ENCODE measurements at places on chromosomes 4 and X.

DNA sequence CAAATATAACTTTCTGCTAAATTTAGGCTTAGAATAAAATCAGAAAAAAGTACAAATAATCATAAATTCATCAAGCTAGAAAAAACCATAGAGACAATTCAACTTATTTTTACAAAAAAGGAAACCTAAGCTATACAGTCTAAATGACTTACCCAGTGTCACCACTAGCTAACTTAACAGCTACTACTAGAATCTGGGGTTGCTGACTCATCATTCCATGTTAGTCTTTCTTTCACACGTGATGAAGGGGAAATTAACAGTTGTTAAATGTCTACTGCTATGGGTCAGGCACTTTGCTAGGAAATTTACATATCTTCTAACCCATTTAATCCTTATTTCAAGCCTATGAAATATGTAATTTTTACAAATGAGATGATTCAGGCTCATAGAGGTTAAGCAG, 349.3 kb upstream of the GALNT7 start:
- no peak for DNase-seq

- no peak for DNase-seq
Measured at GRCh38 chr4:78057135-78057599, at the start of gene FRAS1. Gene FRAS1, plus strand, starts transcription at chr4:78057323. Its CDS starts 687 bp downstream, at chr4:78058010.

GRCh38 chrX:7606039-7606652, 236.8 kb upstream of the VCX start:
- DNase-seq: no peak

GRCh38 chr4:86961605-86962295, 26.9 kb downstream of the AFF1 start:
- DNase-seq: no peak

DNA sequence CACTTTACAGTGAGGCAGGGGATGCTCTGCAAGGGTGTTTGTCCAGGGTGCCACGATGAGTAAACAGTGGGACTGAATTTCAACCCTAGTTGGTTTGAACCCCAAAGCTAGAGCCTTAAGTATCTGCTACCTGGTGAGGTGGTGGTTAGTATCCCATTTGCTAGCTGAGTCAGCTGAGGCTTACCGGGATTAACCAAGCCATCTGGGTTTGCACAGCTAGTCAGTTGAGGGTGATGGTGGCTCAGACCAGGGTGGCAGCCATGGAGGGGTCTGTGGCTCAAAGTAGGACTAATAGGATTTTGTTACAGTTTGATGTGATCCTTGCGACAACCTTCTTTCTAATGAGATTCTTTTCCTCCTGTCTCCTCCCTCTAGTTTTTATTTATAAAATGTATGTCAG, 1.9 kb downstream of the EVC start:
- DNase-seq: no peak

GRCh38 chrX:9765737-9766097, at the start of gene GPR143:
Gene GPR143, minus strand, starts transcription at chrX:9765847. Its CDS starts 30 bp downstream, at chrX:9765817.
- DNase-seq: no peak

DNA sequence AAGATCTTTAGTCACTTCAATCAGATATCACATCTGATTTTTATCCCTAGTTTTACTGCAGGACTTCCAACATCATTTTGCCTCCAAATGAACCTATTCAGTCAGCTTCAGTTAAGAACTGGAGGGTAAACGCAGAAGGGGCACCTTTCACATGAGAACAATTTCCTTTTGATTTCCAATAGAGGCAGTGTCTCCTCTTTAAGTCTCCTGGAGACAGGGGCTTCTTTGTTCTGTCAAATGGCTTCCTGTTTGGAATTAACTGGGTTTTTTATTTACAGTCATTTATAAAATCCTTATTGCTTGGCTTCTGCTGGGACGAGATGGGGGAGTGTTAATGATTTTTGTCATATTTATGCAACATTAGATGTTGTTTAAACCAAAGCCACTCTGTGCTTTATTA, 164.0 kb downstream of the STK32B start:
- no peak for DNase-seq

DNA sequence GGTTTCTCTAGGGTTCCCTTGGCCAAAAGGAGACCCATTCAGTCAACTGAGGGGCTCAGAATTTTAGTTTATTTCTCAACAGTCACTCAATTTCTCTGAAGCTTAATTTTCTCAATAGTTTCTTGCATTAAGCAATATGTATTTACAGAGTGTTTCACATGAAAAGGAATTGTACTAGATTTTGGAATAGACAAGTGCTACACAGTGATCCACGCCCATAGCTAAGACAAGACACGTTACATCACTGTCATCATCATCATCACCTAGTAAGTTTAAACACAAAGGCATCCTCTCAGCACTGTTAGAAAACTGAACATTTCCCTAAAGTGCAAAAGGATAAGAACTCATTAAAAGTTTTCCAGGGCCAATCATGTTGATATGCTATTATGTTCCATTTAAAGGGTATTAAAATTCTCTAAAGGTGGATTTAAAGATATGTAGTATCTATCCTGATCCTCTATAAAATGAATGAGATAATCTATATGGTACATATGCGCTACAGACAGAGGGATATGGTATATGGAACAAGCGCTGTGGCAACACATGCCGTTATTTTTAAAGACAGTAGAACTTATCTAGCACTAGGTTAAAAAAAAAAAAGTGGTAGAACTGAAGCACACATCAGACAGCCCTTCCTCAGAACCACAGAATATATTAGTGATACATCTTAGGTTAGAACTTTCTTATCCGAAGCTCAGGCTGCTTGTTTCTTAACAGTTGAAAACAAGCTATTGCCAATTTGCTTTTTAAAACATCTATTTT, 12.1 kb downstream of the PPA2 start:
- no peak for DNase-seq

DNA sequence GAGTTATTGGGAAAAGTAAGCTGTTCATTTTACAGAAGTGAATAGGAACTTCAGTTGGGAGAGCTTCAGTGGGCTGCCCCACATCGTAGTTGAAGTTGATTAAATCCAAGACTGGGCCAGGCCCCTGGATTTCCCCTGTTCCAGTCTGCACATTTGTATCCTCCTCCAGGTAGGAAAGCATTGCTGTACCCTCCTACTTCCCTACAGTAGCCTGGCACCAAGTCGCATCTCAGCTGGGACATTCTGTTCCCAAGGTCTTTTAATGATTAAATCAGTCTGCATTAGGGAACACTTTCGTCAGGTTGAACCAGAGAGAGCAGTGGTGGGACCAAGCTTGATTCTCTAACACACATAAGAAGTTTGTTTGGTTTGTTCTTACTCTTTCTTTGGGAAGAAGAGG, 165.8 kb upstream of the PPARGC1A start:
- no peak for DNase-seq

DNA sequence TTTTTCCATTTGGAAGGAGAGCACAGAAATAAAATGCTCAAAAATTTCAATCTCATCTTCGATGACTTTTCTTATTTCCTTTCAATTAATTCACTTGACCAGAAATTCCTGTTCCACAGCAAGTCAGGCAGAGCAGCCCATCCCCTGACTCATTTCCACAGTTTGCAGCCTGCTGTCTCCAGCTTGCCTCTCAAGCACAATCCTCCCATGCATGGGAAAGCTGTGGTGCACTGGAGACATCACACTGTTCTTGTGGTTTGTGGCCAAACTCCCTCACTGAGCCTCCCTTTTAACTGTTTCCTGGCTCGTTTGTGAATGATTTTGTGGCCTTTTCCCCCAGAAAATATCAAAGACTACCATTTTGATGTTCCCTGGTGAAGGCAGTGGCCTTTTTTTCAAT, 114.0 kb upstream of the ENPEP start:
- no peak for DNase-seq

GRCh38 chr4:41144812-41145211, 69.5 kb downstream of the APBB2 start:
- no peak for DNase-seq

GRCh38 chr4:9925750-9926439, 95.4 kb downstream of the SLC2A9 start:
- DNase-seq: no peak

DNA sequence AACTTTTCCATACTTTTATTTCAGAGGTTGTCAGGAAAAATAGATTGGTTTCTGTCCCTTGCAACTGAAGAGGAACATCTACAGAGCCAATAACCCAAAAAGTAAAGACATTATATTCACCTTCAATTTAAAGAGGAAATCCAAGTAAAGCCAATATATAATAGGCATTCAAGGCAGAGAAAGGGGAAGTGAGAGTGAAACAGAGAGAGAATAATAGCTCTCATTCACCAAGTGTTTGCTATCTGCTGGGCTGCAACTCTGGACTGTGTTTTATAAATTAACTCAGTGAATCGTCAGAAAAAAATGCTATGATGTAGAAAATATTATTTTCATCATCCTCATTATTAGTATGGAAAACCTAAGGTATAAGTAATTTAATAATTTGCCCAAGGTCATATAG, 448.5 kb downstream of the TRAM1L1 start:
- DNase-seq: no peak

- no peak for DNase-seq
Measured at GRCh38 chr4:82900066-82900410, 497 bp upstream of the THAP9 start.

GRCh38 chr4:27132497-27132896, 271.9 kb downstream of the STIM2 start:
- DNase-seq: no peak

DNA sequence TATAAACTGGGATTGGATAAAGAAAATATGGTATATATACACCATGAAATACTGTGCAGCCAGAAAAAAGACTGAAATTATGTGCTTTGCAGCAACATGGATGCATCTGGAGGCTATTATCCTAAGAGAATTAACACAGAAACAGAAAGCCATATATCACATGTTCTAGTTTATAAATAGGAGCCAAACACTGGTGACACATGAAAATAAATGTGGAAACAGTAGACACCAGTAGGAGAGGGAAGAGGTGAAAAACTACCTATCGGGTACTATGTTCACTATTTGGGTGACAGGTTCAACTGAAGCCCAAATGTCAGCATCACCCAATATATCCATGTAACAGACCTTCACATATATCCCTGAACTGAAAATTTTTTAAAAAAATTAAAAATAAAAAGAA, 725.1 kb downstream of the C4orf33 start:
- DNase-seq: no peak

GRCh38 chrX:150100261-150100660, 162.0 kb upstream of the EOLA2 start:
- no peak for DNase-seq

DNA sequence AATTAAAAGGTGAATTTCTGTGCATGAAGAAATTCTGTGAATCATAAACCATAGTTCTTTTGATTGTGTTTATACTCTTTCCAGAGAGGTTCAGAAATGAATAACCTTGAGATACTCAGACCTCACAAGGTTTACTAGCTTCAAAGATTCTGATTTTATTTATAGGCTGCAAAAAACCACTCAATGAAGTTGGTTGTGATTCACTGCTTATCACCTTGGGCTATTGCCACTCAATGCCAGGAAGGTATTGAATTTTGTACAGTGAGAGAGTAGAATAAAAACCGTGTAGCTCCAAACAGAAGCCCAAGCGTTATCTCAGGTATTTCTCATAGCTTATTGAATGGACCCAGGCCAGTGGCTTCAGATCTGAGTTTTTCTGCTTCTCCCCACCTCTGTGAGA, 118.7 kb downstream of the FHIP1A start:
- DNase-seq: no peak

GRCh38 chr4:147590249-147590920, 26.8 kb upstream of the TMEM184C start:
- DNase-seq: no peak

GRCh38 chrX:112636288-112636687, 43.5 kb downstream of the LHFPL1 start:
- no peak for DNase-seq

GRCh38 chr4:184102488-184102887, 115.2 kb downstream of the ENPP6 start:
- no peak for DNase-seq

DNA sequence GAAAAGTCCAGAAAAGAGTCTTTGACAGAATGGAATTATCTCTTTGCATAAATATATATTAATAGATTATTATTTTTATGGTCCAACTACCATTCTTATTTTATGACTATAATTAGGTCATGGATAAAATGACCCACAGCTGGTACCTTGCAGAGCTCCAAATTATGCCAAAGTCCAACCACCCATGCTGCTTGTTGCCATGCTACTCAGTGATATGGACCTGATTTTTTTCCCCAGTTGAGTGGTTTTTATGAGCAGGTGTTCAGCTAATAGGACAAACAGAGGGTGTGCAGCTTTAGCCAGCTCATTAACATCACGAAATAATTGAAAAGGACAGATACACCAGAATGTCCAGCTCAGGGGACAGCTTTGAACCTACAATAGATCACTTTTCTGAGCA, 9.7 kb downstream of the HOPX start:
- DNase-seq: no peak

GRCh38 chr4:498328-498904, 540 bp downstream of the ZNF721 start:
- DNase-seq: peak; percentile 4

DNA sequence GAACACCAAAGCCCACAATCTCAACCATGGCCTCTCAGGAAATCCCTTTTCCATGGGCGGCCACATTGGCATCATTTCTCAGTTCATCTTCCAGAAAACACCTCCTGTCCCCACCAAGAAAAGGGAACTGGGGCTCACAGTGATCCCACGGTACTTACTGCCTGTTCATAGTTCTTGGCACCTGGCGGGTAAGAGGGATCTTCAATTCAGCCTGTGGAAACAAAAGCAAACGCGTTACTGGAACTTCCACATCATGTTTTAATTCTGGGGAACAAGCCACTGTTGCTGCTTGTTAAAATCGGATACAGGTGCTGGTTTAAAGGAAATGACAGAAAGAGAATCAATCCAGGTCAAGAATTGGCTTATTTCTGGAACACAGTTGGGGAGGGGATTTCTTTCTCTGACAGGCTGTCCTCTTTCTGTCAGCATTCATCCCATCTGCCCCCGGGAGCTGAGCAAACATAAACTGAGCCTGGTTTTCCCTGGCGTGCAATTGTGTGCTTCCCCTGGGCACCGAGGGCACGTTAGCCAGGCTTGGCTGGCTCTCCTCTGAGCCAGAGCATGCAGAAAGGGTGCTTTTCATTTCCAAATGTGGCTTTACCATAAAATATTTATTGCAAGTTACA, 16.8 kb downstream of the CLNK start:
- no peak for DNase-seq

DNA sequence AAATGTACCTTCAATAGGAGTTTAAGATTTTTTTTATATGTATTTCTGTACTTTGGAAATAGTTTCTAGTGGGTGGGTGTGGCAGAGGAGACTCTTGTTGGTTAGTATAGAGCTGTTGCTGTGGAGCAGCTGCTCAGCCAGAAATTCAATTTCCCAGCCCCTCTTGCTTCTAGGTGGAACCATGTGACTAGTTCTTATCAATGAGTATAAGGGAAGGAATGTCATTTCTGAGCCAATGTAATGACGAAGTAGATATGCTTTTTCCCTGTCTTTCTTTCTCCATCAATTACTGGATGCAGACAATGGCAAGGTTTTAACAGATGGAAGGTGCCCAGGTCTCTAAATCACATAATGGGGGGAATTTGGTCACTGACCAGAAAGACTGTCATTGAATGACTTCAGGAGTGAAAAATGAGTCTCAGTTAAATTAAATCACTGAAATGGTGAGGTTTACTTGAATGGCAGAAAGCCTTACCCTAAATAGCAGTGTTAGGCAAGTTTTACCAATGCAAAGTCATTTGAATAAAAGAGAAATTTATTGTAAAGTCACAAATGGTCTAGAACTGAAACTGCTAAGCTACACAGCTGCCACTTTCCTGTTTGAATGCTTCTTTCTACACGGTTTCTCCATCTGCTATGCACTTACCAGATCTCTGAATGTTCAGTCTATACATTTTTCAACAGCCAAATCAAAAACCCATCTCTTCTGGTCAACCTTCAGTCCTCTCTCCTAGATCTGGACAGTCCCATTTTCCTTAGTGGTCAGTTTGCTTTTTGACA, 795.4 kb upstream of the MAGEB2 start:
- no peak for DNase-seq
